Naive thymus-derived CD8-positive, alpha-beta T cell (primary cell): ENCODE measurements at places on chromosomes 6 and 20.

DNA sequence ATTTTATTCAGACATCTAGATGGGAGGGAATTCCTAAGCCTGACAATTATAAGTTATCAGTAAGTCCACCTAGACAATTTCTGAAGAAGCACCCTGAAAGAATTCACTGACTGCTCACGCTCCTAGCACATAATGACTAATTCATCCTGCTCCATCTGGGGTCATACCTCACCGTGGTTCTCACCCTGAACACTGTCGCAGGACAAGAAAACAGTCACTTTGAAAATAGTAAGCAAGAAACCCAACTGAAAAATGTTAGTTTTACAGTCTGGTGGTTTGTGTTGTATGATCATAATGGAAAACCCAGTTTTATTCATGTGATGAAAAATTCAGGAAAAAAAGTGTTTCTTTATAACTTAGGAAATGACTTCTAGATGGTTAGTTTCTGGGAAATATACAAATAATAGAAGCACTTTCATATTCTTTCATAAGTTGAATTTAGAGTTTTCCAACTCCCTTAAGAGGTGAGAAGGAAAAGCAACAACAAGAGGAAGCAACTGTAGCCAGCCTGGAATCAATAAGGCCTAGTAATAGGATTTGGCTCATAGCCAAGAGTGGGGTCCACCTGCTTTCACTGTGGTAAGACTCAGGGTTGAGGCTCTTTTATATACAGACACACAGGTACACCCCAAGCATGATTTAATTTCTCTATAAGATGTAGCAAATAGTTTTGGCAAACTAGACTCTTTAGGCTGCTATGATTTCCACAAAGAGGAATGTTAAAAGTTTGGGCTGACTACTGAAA is 94.1 kb downstream of the HIVEP2 start:
- no peak for DNase-seq

- DNase-seq = no peak
Measured at GRCh38 chr6:22409486-22409885, 112.7 kb upstream of the PRL start.

GRCh38 chr20:39107741-39108140 is 145.6 kb downstream of the DHX35 start:
- DNase-seq = no peak

DNA sequence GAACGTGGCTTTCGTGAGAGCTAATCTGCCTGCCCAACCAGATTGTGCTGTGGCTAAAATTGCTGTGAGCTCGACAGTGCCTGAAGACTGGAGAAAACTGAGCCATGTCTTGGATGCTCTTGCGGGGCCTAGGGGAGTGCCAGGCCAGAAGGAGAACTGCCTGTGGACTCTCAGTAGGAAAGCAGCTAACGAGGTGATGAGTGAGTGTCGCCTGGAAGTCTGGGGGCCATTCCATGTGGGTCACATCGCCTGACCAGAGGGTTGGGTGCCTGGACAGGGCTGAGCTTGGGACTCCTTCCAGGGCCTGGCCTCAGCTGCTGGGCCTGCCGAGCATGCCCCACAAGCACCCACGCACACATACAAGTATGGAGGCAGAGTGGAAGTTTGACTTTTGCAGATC is 166.5 kb downstream of the VEGFA start:
- no peak for DNase-seq

DNA sequence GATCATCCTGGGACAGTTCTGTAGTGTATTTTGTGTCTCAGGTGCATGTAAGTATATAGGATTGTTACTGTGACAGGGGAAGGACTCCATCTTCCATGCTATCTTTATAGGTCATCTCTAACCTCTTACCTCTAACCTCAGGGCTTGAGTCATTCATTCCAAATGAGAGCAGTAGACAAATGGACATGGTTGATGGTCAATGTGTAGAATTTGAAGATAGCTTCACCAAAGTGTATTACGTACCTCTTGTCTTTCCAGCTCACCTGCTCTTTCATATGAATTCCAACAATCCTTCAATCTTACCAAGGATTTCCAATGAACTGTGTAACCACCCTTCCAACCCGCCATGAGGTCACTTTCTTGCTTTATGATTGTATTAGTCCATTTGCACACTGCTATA is 8.7 kb upstream of the ADGRG6 start:
- no peak for DNase-seq

GRCh38 chr6:128573036-128573435 is 52.6 kb upstream of the PTPRK start:
- DNase-seq = no peak

DNA sequence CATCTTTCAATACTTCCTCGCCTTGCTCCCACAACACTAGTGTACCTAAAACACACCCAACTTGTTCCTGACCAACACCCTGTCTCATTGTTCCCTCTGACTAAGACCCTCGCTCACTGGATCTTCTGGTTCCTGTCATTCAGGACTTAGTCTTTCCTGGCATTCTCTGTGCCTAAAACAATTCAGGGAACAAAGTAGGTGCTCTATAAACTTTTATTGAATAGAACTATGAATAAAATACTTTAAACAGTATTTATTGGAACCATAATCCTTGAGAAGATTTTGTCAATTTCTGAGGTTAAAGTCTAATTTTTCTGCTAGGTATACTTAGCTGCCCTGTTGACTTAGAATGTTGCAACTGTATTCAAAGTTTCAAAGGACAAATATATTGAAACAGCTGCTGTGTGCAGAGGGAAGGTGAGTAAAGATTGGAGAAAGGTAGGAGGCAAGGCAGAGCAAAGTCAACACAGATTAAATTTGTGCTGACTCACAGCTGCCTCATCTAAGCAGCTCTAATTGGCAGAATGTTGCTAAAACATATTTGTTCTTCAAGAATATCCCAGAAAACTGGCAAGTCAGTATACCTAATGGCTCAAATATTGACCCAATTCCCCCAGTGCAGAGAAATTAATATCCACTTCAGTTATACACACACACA is 37.6 kb downstream of the GSTA2 start:
- no peak for DNase-seq

DNA sequence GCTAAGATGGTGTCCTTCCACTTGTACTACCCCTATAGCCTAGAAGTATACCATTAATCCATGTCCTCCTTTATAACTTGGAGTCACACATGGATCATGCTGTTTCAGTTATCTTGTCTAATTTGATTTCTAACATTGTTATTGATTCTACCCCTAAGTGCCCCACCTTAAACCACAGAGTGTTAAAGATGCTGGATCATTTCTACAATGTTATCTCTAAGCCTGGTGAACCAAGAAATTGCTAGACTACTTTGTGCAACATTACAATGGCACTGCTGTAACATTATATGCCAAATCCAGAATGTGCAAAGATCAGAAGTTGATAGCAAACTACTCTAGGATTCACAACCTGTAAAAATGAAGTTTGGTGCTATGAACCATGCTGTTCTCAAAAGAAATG is 1.7 kb downstream of the CGA start:
- DNase-seq = no peak

DNA sequence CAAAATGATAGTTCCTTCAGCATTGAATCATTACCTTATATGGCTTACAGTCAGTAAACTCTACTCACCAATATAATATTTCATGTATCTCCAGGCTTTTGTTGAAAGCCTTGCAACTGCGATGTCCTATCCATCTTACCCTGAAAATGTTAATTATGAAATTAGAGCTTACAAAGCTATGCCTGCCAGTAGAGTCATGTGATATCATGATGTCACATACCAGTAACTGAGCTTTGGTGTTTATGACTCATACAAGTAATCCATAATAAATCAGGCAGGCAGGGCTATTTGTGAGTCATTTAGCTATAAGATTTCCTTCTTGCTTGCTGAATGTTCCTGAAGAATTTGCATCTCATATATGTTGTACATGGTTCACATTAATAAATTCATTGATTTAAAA is 44.9 kb upstream of the FAM83B start:
- DNase-seq = no peak

- no peak for DNase-seq
Measured at GRCh38 chr6:6564154-6564553, 24.4 kb upstream of the LY86 start.
